HEK293T (cell line): ENCODE measurements at places on chromosomes 4 and X.

- no peak for DNase-seq
Observed at GRCh38 chrX:44621078-44621477, 78.4 kb upstream of the FUNDC1 start.

GRCh38 chr4:68451246-68452211, 4.3 kb downstream of the TMPRSS11E start:
- no peak for DNase-seq

DNA sequence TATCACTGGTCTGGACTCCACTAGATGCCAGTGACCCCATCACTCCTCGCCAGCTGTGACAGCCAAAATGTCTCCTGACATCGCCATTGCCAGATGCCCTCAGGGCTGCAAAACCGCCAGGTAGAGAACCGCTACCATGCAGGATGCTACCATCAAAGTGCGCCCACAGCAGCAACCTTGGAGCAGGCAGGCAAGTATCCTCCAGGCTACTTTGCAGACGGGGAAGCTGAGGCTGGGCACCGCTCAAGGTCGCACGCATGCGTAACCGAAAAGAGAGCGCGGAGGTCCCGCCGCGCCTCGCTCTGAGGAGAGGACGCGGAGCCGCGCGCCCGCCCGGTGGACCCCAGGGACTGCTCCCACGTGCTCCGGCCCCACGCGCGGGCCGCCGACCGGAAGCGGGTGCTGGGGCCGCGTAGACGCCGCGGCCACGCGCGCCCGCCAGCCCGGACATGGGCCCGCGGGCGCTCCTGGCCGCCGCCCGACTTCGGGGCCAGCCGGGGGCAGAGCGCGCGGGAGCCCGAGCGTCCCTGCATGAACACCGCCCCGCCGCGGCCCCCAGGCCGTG, at the start of gene STS:
TSS of gene STS (plus strand) at position 300 of the 565 bp plus-strand sequence. CDS start 105,488 bp downstream, outside the sequence.
- no peak for DNase-seq

DNA sequence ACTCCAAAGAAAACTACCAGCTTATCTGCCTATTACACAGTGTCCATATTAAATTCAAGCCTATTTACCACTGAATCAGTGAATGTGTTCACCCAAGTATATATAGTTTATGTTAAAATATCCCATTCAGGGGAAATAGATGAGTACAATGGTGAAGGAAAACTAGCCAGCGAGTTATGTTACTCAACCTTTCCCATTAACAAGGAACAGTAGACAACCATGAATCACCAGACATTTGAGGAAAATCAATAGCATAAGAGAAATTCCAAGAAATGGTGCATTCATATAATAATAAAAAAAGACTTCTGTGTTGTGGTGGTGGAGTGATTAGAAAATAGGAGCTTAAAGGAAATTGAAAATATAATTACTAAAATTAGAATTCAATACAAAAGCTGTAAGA, 21.3 kb downstream of the IQCM start:
- no peak for DNase-seq

GRCh38 chrX:129748305-129748704, 9.5 kb downstream of the XPNPEP2 start:
- DNase-seq: no peak

GRCh38 chr4:29966386-29966785, 753.8 kb upstream of the PCDH7 start:
- DNase-seq: no peak

DNA sequence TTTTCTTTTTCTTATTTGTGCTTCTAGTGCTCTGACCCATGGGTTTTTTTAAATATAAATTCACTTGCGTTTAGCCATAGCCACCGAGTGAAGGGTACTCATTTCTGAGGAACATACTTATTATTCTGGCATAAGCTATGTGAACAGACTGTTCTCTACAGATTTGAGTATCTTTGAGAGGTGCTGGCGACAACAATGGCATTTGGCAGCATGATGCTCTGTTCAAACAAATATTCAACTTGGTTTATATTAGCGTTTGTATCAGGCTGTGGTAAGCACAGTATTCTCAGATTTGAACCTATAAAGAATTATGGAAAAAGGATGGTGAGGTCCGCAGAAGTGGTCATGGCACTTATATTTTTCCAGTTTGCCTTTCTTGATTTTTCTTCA, 108.7 kb upstream of the LIMCH1 start:
- DNase-seq: no peak
